Activated CD4-positive, alpha-beta T cell treated with anti-CD3 and anti-CD28 coated beads, Interleukin-10, Interleukin-2, amounts not matched to agents 100 ng/mL and 50 ng/mL, durations not matched to agents 16 hours and 8 hours (primary cell): ENCODE measurements at places on chromosomes 16 and 17.

DNA sequence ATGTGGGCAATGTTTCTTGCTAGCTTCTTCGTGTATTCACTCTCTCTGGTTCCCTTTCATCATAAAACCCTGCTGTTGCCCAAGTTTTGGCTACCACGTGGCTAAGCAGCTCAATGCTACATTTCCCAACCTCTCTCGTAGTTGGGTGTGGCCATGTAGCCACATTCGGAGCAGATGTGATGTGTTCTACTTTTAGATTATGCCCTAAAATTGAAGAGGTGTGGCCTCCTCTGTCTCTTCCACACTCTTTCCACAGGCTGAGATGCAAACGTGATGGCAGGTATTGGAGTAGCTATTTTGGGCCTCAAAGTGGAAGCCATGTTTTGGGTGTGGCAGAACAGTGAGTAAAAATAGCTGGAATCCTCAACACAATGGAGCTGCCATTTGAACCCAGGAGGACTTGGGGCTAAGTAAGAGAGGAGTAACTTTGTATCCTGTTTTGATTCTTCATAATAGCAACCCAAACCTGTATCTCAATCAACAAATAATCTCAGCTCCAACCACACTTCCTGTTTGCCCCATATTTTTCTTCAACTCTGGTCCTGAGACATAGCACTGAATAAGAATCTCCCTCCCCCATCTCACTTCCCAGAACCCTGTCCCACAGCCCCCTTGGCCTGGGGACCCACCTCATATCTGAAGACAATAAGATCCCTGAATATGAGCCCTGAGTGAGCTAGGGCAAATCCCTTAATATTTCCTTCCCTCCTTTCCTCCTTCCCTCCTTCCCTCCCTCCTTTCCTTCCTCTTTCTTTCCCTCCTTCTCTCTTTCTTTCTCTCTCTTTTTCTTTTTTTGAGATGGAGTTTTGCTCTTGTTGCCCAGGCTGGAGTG, 4.0 kb downstream of the NUPR1 start:
- no peak for DNase-seq

DNA sequence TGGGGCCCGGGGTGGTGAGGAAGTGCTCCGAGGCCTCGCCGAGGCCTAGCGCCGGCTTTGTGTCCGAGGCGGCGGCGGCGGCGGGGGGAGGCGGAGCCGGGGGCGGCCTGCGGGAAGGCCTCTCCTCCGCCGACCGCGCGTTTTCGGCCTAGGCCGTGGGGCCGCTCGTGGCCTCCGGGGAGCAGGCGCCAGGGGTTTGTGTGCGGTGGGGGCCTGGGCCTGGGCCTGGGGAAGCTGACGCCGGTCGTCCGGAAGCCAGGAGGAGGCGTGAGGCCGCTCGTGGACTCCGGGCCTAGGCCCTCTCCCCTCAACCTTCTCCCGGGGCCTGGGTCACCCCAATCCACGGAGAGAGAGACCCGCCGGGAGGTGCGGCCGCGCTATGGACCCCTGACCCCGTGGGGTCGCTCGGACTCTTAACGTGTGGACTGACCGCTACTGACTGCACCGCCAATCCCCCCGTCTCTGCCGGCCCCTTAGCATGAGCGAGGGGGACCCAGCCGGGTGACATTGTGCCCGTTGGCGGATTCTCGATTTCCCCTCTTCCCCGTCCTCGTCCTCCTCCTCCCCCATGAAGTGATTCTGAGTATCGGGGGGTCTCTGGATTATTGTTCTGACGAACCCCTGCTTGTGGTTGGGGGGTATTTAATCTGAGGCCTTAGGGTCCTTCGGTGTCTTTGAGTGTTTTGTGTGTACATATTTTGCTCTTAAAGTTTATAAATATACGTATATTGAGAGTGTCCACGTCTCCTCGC, 660 bp downstream of the RBBP6 start:
- peak; percentile 64 for DNase-seq

DNA sequence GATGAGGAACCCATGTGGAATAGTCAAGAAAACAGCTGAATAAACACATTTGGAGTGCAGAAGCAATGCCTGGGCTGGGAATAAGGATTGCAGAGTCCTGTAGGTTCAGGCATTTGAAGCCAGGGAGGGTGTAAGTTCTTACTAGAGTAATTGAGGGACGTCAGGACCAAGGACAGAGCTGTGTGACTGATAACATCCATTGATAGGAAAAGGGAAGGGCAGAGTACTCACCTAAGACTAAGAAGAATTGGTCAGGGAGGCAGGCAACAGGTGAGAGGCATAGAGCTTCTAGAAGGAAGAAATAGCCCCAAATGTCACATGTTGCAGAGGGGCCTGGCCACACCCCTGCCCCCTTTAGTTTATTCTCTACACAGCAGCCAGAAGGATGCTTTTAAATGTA, 79.8 kb upstream of the TMEM132E start:
- DNase-seq = peak; percentile 16

GRCh38 chr16:781346-782010, 6.7 kb downstream of the RPUSD1 start:
- DNase-seq = no peak

DNA sequence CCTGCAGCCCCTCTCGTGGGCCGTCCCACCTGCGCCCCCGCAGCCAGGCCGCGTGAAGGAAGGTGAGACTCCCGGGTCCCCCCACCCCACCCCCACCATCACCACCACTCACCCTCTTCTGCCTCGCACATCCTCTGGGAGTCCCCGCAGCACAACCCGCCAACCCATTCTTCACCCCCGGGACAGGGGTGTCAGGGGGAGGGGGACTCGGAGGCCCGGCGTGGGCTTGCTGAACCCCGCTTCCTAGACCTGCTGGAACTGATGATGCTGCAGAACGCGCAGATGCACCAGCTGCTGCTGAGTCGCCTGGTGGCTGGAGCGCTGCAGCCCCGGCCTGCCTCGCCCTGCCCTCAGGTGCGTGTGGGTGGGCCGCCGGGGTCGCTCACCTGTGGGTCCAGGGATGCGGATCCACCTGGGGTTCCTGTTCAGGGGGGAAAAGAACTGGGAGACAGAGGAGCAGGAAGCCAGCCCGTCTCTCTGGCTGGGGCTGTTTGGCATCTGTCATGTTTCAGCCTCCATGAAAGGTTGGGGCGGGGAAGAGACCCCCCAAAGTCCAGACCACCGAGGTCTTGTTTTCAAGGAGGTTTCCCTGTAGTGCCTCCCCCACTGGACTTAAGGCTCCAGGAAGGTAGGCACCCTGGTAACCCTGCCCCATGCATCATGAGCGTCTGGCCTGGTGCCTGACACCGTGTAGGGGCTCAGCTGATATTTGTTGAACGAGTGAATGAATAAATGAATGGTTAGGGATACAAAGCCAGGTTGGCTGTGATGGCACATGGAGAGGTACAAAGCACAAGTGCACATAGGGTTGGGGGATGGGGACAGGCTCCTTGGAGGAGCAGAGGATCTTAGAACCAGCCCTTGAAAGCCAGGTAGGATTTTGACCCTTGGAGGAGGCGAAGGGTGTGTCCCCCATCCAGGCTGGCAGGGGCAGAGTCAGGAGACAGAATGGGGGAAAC, 849 bp downstream of the PRR29 start:
- no peak for DNase-seq

DNA sequence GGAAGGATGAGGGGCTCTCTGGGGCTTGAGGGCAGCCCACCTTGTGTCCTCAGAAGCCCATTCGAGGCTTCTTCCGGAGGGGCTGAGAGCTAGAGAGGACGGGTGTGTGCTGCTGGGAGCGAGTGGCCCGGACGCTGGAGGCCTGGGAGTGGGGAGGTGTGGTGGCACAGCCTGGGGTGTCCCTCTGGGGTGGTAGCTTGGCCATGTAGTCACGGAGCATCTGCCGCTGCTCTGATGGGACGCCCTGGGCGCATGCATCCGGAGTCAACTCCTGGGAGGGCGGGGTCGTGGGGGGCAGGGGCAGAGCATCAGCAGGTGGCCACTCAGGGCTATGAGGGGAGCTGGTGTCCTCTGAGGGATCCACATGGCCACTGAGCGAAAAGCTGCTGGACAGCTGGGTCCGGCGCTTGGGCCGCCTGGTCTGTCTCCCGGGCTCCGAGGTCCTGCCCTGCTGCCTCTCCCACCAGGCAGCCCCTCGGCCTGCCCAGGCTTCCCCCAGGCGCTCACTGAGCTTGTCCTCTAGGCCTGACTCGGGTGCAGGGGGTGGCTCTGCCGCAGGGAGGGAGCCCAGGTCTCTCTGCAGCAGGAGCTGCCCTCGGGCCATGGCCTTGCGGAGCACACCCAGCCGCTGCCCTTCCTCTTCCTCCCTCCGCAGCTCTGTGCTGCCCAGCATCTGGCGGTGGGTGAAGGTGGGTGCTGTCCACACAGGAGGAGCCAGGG, 7.8 kb downstream of the TAF1C start:
- no peak for DNase-seq

DNA sequence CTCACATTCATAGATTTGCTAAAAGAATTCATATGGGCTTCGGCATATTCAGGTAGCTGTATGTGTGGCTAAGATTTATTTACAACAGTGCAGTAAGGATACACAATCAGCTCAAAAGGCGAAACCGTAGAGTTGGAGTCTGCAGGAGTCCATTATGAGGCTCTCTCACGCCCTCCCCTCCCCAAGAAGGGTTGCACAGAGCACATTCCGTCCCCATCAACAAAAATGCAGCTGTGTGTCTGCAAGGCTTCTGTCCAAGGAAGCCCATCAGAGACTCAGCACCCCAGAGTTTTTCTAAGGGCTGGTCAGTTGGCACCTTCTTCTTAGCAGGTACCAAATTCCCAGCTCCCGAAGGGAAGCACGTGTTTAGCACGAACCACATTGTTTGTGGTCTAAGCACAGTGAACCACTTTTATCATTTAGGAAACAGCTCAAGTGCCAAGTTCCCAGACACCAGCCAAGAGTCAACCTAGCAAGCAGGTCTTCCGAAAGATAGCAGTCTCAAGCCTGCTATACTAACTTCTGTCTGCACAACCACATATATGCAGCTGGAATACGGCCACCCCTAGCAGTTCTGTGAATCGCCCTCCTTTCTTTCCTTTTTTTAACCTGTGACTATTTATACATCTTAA, 28.5 kb upstream of the MEAK7 start:
- DNase-seq = no peak

DNA sequence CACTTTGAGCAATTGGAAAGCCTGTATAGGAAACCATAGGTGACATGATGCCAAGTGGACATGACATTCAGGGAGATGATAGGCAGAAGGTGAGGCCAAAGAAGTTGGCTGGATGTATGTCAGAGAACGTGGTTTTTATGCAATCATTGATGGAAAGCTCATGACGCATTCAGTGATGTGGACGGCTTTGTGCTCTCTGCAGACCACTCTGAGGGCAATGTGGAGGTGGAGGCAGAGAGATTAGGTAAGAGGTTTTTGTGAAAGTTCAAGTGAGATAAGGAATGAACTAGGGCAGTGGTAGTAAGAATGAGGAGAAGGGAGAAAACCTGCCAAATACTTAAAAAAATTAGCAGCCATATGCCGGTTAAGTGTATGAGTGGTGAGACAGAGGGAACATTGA, 99.0 kb downstream of the PRKCA start:
- no peak for DNase-seq

DNA sequence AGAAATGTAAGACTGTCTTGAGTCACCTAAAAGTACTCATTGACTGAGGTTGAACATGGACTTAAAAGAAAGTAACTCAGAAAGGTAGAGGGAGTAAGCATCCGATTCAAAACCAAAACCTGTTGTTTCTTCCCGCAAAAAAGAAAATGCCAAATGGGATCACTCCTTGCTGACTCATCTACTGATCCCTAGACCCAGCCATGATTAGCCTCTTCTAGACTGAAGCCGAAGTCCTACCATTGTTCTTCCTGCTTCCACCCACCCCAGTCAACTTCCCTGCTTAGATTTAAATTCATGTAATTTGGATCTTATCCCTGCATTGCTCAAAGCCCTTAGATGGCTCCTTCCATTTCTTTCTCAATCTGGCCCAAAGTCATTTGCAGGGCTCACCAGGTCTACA, 760.5 kb upstream of the SOX9 start:
- DNase-seq = no peak

DNA sequence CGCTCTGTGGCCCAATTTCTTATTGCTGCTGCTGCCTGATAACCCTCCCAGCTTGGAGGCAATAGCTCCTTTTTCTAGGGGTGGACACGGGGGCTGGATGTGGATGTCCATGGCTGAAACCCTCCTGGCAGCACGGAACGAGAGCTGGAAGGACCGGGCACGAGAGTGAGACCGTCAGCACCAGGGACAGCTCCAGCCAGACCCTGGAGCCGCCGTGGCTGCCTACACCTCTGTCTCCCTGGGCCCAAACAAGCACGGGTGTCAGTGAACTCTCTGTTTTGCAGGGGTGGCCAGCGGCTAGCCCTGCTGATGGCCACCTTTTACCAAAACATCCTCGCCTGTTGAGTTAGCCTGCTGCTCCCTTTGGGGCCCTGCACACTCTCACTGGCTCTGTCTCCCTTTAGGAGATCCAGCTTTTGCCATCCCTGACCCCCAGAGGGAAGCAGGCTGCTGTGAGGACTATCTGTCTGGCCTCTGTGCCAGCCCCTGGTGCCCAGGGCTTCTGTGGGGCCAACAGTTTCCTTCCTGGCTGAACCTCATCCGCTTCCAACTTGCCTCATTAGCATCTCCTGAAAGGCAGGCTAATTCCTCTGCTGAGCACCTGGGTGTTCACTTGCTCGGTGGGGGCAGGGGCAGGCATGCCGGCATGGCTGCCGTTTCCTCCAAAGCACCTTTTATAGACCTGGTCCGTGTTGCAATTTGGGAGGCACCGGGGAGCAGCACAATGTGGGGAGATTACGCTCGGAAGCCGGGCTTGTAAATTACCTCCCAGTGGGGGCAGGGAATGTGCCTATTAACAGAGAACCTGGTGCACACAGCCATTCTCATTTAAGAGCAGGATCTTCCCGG, 118.1 kb downstream of the ENGASE start:
- DNase-seq = peak; percentile 6

- no peak for DNase-seq
Observed at GRCh38 chr16:72992142-72992601, 55.8 kb downstream of the ZFHX3 start.

- DNase-seq = no peak
Observed at GRCh38 chr17:58507123-58507634, 7.3 kb downstream of the MTMR4 start.

- DNase-seq = no peak
Observed at GRCh38 chr17:59357219-59357697, 25.8 kb downstream of the YPEL2 start.

- DNase-seq = no peak
Observed at GRCh38 chr17:28759256-28759865, 15.6 kb downstream of the TRAF4 start.

GRCh38 chr17:82230609-82231311, 1.9 kb downstream of the SLC16A3 start:
- peak; percentile 68 for DNase-seq

DNA sequence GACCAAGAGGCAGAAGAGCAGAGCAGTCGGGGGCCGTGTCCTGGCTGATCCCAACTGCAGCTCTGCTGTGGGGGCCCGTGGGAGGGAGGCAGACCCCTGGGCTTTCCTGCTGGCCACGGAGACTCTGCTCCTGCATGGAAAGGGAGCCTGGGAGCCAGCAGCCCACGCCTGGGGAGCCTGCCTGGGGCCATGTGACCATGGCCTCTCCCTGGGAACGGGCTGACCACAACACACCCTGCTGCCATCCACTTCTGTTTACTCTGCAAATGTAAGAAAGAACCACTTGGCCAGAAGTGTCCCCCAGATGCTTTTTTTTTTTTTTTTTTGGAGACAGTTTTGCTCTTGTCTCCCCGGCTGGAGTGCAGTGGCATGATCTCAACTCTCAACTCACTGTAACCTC, 2.0 kb upstream of the TEDC2 start:
- no peak for DNase-seq
